ENCODE measurements at places on chromosomes 5 and 9.

GRCh38 chr5:72390836-72391235 lies 70.7 kb downstream of the PTCD2 start:
- no peak for DNase-seq

DNA sequence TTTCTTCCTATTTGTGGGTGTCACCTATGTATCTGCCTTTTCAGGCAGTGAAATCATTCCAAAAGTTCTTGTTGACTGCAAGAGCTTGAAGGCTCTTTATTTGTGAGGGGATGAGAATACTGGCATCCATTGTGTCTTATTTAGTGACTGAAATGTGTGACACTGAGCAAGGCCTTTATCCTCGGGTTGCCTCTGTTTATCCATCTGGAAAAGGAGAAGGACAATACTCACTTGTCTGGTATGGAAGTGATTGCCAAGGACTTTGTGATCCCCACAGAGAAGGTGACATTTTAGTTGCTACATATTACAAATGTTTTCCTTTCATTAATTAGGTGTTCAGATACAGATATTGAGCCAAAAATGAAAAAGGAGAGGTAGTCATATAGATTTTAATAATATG lies 80.2 kb downstream of the ARRDC3 start:
- no peak for DNase-seq

DNA sequence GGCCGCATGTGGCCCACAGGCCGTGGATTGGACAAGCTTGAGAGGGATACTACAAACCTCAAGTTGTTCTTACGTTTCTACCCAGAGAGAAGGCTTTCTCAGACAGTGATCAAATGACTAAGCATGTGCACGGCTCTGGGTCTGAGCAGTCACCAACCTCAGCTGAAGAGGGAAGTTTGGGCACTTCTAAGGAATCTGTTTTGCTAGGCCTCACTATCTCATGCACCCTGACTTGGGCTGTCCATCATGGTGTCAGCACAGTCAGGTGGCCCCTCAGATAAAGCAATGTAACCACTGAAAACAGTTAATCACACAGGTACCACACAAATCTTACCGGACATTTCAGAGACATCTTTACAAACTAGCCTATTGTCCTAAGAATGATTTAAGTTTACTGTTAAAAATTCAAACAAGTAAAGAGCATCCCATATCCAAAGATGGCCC lies 24.6 kb downstream of the CSF2 start:
- no peak for DNase-seq

GRCh38 chr9:5441043-5441442 lies 3.3 kb upstream of the PLGRKT start:
- no peak for DNase-seq

DNA sequence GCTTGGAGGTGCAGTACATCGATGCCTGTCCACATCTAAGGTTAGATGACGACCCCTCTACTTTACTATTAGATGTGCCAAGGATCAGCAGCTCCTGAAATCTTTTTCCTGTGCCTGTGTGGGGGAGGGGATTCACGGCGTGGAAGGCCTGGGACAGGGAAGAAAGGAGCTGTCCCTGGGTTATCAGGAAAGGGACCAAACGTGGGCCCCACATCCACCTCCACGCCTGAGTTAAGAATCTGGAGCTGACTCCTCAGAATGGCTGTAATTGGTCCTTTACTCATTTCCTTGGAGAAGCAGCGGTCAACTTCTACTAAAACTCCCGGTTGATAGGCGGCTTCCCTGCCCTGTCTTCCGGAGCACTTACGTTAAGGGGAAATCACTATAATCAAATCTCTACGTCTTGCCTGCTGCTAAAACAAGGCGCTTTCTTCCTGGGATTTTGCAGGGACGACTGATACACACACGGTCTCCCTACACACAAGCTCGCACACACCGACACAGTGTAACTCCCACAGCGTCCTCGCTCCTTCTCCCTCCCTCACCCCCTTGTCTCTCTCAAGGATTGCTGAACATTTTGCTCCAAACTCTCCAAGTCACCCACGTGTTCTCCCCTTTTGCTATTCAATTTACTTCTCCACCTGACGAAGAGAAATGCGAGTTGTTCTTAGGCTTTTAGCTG lies 1.4 kb downstream of the PDE4D start:
- no peak for DNase-seq

DNA sequence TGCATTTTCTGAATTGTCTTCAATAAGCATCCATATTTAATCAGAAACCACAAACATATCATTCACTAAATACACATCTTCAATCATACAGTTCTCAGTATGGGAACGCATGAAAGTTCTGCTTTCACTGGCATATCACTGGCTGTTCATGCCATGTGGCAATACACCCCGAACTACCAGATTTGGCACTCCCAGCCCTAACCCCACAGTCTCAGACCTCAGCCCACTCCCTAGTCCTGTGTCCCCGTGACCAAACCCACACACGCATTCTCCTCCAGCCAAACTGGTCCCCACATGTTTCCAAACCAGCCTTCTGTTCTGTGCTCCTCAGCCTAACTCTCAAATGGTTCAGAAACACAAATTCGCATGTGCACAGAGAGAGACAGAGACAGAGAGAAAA lies 20.6 kb downstream of the KCNMB1 start:
- DNase-seq, result no peak

GRCh38 chr5:54361691-54362411 lies 51.5 kb upstream of the ARL15 start:
- DNase-seq, result no peak

GRCh38 chr9:22307013-22307711 lies 139.5 kb upstream of the DMRTA1 start:
- no peak for DNase-seq

GRCh38 chr5:2586016-2586715 lies 165.3 kb downstream of the IRX2 start:
- DNase-seq, result no peak

DNA sequence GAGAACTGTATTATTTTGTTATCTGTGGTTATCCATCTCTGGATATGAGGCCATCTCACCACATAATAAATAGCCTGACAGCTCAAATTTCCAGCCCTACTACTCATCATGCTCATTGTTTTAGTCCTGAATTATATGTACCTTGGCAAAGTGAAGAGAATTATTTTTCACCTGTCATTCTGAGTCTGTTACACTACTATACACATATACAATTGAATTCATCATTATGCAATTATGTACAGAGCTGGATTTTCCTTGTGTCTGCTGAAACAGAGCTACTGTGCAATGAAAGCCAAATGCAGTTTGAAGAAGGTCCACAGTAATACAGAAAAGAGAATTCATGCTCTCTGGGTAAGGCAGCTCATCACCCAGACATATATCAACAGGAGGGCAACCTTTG lies 28.5 kb downstream of the ESM1 start:
- no peak for DNase-seq

- no peak for DNase-seq
Observed at GRCh38 chr9:87337335-87338087, 160.2 kb upstream of the DAPK1 start.

GRCh38 chr9:79043916-79044315 lies 527.8 kb upstream of the TLE4 start:
- DNase-seq, result no peak
